ENCODE measurements at places on chromosomes 6 and 20.

- DNase-seq = no peak
Observed at GRCh38 chr6:148934539-148934938, 187.7 kb downstream of the UST start.

GRCh38 chr6:136552054-136552453, 1.8 kb upstream of the MAP7 start:
- no peak for DNase-seq

GRCh38 chr20:63295422-63295821, 2.4 kb downstream of the COL20A1 start:
- no peak for DNase-seq

GRCh38 chr6:159590835-159591234, 102.2 kb downstream of the SOD2 start:
- DNase-seq = no peak

Measured in stimulated activated CD4-positive, alpha-beta T cell treated with anti-CD3 and anti-CD28 coated beads, TNF-alpha, amount 100 ng/mL, for 1 hour (primary cell).